ENCODE measurements at places on chromosomes 7 and 10.

- no peak for DNase-seq
These were observed 219.0 kb downstream of the PTEN start for GRCh38 chr10:88082391-88082790.

DNA sequence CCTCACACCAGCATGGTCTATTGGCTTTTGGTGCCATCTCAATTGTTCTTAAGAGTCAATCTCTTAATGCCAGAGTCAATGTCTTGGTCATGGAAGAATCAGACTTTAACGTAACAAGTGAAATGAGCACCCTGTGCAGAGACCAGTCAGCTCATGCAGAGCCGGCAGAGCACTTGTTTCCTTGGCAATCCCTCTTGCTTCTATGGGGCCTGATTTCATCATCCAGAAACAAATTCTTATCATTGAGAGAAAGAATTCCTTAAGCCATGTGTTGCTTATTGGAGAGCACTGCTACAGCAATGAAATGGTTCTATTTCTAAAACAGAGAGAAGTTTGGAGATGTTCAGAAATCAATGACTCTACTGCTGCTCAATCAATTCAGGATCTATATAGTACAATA lies 212.8 kb downstream of the IPMK start:
- no peak for DNase-seq

- DNase-seq, result no peak
These were observed 490.2 kb upstream of the AUTS2 start for GRCh38 chr7:69108097-69108496.

DNA sequence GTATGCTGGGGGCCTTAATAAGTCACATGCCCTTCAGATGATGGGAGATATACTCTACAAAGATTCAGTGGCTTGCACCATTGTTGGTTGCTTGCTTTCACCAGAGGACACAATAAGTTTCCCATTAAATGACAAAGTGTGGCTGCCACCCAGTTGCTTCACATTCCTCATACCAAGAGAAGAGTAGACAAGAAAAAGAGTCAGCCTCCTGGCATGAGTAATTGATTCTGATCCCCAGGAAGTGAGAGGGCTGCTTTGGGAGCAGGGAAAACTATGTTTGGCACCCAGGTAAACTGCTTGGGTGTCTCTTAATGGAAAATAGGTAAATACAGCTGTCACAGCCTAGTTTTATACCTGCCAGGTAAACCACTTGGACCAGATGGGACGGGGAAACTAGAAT lies 66.7 kb upstream of the IL6 start:
- no peak for DNase-seq

DNA sequence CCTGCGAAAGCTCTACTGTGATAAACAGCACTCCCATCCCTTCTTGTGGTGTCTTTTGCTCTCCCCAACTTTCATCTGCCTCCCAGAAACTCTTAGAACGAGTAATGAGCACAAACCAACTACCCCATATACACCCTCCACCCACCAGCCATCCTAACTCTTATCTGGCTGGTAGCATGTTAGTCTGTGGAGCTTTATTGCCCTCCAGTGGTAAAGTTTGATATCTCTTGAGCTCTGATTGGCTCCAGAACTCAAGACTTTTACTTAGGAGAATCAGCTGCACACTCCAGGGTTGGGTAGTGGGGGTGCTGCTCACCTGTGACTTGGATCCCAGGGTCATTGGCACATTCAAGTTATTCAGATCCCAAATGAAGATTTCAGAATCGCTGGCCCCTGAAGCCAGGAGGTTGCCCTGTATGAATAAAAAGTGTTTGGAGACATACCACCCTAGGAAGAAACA lies 10.9 kb downstream of the SEC31B start:
- no peak for DNase-seq

DNA sequence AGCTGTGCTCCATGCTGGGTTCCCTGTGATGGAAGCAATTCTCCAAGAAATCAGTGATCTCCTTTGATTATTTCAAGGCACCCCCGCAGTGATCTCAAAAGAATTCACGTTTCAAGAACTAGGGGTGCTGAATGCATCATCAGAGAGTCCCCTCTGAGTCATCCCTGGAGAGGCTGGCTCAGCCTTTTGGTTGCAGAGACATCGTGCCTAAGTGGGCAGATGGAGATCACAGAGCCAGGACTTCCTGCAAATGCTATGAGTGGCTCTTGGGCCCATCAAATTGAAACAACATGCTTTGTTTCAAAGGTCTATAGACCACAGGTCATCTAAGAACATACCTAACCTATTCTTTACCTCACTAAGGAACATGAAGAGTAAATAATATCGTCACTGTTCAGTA lies 41.5 kb upstream of the PLEKHA1 start:
- no peak for DNase-seq

- no peak for DNase-seq
These were observed 37.1 kb downstream of the MXI1 start for GRCh38 chr10:110244550-110244949.

- DNase-seq, result no peak
These were observed 158.2 kb upstream of the PTPRZ1 start for GRCh38 chr7:121714559-121715303.

- DNase-seq, result no peak
These were observed 518.0 kb downstream of the REEP3 start for GRCh38 chr10:64039198-64039597.

- DNase-seq, result no peak
These were observed 70.2 kb upstream of the ADAM12 start for GRCh38 chr10:126458466-126458865.
